ENCODE measurements at places on chromosomes 16 and 17.
A peak's percentile ranks its signal among the peaks of the same experiment; 100 is the strongest.

- H3K4me3 ChIP-seq, result no peak overlapping the region
- H3K36me3 ChIP-seq, result no peaks in the 10 kb centered on the region
- H3K4me1 ChIP-seq, result no peaks in the 10 kb centered on the region
Measured at GRCh38 chr16:5374184-5374583, 276.6 kb upstream of the EEF2KMT start.

- H3K27ac ChIP-seq, result no peak overlapping the region
- H3K36me3 ChIP-seq, result no peaks in the 10 kb centered on the region
- H3K4me1 ChIP-seq, result no peaks in the 10 kb centered on the region
- H3K27me3 ChIP-seq, result peaks cover 10% of the 10 kb centered on the region
Measured at GRCh38 chr17:38563362-38564253, 42.1 kb downstream of the SRCIN1 start.

DNA sequence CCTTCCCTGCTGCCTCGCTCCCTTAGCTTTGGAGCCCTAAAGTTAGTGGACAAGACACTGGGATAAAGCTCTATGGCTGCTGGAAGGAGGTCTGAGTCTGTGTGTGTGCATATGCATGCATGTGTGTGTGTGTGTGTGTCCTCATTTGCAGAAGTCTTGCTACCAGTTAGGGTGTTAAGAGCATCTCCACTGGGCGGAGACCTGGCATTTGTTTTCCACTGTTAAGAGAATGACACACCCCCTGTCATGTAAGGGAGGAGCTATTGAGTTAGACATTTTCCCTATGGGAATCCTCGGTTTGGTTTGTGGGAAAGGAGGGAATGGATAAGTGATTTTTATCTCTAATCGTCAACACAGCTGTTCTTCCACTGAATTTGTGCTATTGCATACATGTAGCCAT is 24.8 kb upstream of the ARHGAP23 start:
- peaks cover 3% of the 10 kb centered on the region for H3K36me3 ChIP-seq
- no peak overlapping the region for H3K4me3 ChIP-seq
- H3K27me3 ChIP-seq, result no peaks in the 10 kb centered on the region
- peak; percentile 80 for DNase-seq

- H3K4me1 ChIP-seq, result no peaks in the 10 kb centered on the region
- no peak overlapping the region for H3K27ac ChIP-seq
- H3K36me3 ChIP-seq, result peaks cover 58% of the 10 kb centered on the region
- no peak for DNase-seq
- no peaks in the 10 kb centered on the region for H3K27me3 ChIP-seq
- no peak overlapping the region for H3K4me3 ChIP-seq
Measured at GRCh38 chr17:37123941-37124820, 175.4 kb downstream of the AATF start.
